ENCODE measurements at places on chromosomes 5 and 9.
A peak's percentile ranks its signal among the peaks of the same experiment; 100 is the strongest.

DNA sequence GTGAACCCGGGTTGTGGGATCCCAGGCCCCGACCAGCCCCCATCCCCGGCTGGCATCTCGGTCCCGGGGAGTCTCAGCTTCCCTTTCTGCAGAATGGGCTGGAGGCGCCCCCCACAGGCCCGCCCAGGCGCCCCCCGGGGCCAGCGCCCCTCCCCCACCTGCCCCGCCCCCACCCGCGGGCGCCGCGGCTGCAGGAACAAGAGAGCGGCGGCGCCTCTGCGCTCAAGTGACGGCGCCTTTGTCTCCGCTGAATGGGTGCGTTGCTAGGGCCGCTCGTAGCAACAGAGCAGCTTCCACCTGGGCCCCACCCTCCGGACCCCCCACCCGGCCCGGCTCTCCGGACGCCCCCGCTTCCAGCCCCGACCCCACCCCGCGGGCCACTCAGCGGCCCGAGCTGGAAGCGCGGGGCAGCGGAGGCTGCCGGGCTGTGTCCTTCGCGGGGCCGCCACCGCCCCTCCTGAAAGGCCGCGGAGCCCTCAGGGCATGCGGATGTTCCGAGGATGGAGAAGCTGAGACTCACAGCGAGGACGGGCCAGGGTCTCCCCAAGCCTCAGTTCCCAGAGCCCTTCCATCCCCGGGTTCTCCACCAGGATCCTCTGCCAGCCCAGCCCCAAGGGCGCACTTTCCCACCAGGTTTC lies 27.5 kb downstream of the ADGRD2 start:
- no peak for DNase-seq

GRCh38 chr5:113989913-113990305 lies 372.0 kb upstream of the KCNN2 start:
- DNase-seq, result peak; percentile 14

DNA sequence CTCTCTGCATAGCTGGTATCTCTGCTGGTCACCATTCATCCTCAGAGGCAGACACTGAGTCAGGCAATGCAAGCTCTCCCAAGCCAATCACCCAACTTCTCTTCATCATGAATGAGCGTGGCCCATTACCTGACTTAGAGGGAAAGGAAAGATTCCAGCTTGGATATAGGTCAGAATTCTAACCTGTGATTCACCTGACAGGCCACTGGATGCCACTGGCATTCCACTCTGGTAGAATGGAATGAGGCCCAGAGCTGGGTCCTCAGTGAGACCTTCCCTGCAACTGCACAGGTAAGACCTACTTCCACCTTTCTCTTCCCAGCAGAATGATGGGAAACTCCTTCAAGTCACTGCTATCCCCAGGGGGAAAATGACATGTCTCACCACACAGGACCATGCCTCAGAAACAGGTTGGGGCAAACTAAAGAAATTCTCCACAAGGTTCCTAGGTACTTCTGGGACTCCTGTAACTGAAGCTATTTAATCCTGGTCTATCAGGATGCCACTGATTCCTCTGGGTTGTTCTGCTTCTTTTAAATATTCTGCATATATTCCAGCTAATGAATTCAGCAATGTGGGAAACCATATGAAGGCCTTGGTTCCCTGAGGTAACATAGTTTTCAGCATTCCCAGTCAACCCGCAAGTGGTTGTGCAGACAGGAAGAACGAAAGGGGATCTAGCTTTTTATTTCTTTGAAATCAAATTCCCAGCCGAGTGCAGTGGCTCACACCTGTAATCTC lies 62.0 kb downstream of the SUSD1 start:
- DNase-seq, result no peak

DNA sequence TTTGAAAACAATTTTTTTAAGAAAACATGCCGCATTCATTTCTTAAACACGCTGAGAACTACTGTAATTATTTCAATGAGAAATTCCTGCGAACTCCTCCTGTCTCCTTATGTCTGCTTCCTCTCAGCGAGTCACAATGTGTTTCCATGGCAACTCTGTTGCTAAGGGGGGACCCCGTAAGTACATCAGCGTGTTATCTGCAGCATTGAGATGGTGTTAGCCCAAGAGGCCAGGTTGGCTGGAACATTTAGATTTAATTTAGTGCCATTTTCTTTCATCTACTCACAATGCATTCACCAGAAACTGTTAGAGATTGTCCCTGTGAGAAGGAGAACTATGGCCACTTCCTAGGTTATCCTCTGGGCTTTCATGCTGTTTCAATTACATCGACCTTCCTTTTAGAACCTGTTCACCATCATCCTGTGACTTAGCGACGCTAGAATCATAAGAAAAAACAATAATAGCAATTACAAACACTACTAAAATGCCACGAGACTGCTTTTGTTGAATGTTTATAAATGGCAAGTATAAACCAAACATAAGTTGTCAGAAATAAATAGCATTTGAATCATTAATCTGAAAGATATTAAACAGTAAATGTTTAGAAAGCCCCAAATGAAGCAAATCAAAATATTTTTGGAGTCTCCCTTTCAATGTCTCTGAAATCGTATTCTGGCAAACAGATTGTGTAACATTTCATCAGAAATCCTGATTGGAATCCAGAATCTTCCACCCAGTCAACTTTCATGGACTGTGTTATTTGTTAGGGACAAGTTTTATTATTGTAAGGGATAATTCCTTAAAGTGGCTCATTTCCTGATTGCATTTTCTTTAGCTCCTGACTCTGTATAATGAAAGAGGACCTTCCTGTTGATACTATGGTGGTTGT lies 39.7 kb upstream of the SHC3 start:
- peak; percentile 17 for DNase-seq

GRCh38 chr5:150289551-150290390 lies at the start of gene CAMK2A:
Gene CAMK2A, minus strand, starts transcription at chr5:150289773. Its CDS starts 148 bp downstream, at chr5:150289625.
- DNase-seq, result no peak

DNA sequence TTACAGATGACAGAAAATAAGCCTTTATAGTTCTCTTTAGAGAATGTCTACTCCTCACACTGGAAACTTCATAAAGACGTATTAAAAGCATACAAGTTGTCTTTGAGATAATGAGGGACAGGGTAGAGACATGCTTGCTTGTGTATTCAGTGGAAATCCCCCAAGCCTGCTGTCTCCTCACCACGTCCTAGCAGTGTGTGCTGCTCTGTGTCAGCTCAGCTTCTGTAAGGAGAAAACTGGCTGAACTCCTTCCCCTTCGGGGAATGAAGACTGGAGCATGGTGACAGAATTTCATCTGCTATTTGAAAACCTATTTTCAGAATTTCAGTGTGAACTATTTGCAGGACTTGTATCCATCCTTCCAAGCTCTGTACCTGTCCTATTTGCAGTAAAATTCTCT lies 9.4 kb downstream of the OR2V2 start:
- no peak for DNase-seq

- peak; percentile 7 for DNase-seq
These were observed 2.2 kb downstream of the DNAJB5 start for GRCh38 chr9:34991607-34992375.

DNA sequence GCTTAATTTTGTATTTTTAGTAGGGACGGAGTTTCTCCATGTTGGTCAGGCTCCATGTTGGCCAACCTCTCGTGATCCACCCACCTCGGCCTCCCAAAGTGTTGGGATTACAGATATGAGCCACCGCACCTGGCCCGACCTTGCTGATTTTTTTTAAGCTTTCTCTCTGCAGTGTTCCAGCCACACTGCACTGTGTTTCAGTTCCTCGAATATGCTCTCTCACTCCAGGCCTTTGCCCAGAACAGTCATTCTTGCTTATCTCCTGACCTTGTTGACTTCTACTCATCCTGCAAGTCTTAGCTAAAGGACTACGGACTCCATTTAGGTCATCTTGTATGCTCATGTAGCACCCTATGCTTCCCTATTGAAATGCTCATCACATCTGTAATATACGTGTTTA lies 3.3 kb downstream of the SNAPC3 start:
- DNase-seq, result no peak

DNA sequence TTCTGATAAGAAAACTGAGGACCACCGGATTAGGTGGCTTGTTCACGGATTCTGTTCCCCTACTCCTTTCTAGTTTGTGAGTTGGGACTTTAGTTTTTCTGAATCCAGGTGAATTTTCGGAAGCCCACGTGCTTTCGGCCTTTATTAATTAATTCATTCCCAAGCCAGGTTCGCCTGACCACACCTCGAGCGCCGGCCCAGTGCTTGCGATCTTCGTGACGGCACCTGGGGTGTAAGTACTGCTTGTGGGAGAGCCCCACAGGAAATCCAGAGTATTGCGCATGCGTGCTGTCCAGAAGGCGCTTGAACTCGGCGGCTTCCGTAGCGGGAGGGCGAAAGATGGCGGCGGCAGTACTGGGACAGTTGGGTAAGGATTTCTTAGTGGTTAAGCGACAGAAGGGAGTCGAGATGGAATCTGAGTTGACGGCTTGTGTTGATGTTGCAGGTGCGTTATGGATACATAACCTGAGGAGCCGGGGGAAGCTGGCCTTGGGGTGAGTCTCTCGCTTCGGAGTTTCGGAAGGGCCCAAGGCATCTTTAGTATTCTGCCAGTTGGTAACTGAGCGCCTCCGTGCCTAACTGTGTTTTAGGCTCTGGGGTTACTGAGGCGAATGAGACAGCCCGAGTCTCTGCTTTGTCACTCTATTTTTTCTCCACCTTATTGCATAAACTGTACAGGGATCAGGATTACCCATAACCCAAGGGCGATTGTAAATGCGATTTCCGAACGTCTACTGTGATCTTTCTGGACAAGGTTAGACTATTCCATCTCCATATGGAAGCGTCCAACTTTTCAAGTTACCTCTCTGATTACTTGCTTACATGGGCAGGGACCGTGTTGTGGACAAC lies at the start of gene MRPL22:
MRPL22 (plus strand) TSS at position 302 of the 849 bp plus-strand sequence; CDS start at position 340, 38 bp downstream.
- peak; percentile 90 for DNase-seq

- DNase-seq, result peak; percentile 51
These were observed 112.3 kb upstream of the NR3C1 start for GRCh38 chr5:143515829-143516228.

GRCh38 chr5:124764992-124765611 lies 18.7 kb upstream of the ZNF608 start:
- no peak for DNase-seq

GRCh38 chr9:91126761-91127445 lies 234.8 kb downstream of the AUH start:
- DNase-seq, result peak; percentile 77

GRCh38 chr5:158629591-158630312 lies 470.0 kb downstream of the EBF1 start:
- DNase-seq, result no peak

- peak; percentile 68 for DNase-seq
These were observed 28.1 kb downstream of the NTRK2 start for GRCh38 chr9:84697509-84698114.

GRCh38 chr9:28661853-28662252 lies 1088.6 kb upstream of the C9orf72 start:
- DNase-seq, result no peak

GRCh38 chr9:88773627-88774244 lies 217.5 kb upstream of the S1PR3 start:
- DNase-seq, result peak; percentile 50

GRCh38 chr9:107970726-107971125 lies 481.2 kb upstream of the KLF4 start:
- DNase-seq, result no peak

GRCh38 chr5:120035181-120035580 lies 405.8 kb downstream of the FAM170A start:
- no peak for DNase-seq

GRCh38 chr9:124020520-124021384 lies 9.2 kb downstream of the LHX2 start:
- DNase-seq, result no peak

DNA sequence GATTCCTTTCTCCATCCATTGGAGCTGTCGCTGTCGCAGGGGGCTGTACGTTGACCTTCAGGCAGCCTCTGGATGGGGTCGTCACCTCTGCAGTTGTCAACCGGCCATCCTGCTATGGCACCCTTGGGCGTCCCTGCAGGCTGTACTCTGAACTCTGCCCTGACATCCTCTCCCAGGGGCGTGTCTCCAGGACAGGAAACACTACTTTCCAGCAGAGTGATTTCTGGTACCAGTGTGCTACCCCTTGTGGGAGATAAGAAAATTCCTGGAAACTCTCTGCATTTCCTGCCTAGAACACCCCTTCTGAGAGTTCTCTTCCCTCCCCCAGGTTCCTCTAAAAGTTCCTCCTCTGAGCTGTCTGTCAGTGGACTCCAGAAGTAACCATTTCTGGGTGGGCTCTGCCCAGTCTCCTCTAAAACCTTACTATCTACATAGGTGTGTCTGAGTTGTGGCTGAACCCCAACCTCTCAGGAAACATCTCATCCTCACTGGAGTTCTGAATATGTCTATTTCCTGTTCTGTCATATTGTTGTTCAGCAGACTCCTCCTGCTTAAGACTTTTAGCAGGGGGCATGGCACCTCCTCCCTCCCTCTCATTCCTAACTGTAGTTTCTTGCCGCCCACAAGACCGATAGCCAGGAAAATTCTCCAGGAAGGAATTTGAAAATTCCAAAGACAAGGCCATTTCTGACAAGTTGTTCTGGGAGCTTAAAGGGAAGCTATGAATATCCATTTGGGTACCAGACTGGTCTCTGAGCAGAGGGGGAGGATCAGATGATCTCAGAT lies 145.3 kb upstream of the RASEF start:
- DNase-seq, result peak; percentile 6

DNA sequence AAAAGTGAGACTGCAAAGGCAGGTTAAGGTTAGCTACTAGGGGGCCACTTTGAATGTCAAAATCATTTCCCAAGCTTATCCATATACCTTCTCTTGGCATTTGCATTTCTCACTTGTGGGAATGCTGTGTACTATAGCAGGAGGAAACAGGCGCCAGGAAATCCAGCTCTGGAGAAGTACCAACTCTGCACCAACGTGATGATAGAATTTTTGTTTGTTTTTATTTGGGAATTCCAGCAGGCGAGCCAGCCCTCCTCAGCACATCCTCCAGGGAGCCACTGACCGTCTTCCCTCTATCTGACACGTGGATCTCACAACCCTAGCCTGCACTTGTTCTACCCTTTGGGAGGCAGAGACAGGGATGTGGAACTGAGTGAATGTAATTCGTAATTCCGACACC lies 318.0 kb downstream of the ACTL7B start:
- DNase-seq, result peak; percentile 55

DNA sequence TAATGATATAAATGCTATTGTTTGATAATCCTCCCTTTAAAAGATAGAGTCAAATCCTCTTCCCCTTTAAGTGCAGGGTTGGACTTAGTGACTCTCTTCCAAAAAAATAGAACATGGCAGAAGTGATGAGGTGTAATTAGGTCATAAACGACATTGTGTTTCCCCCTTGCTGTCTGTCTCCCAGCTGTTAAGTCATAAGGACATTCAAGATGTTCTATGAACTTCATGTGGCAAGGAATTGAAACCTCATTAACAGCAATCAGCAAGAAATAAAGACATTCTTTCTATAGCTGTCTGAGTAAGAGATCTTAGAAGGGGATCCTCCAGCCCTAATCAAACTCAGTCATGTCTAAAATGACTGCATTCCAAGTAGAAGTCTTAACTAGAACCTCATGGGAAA lies 3.3 kb upstream of the SLC25A46 start:
- peak; percentile 2 for DNase-seq

DNA sequence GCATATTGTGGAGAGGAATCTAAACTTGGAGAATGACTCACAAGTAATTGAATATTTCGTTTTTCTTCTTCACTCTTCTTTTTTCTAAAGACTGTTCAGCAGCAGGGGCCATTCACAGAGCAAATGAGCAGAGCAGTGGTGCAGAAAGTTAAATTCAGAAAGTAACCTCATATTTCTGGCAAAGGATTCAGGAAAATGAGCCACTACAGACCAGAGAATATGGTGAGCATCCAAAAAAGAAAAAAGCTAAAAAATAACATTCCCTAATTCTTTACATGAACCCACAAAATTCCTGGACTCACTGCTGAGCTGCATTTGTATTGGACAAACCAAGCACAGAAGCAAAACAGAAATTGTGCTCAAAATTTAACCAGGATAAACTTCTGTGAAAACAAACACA lies 1486.8 kb upstream of the C9orf72 start:
- no peak for DNase-seq

GRCh38 chr5:151492729-151493128 lies 45.3 kb downstream of the SLC36A1 start:
- DNase-seq, result peak; percentile 57

GRCh38 chr5:55364537-55365055 lies 56.8 kb downstream of the MTREX start:
- no peak for DNase-seq
